A549 treated with GW870086 at 1 μM for 4 hours (cell line): ENCODE measurements at places on chromosomes 7 and 10. TPM values are rescaled to one million over a fixed set of nuclear protein-coding genes. Genes with fewer than 3 reads are reported as not detected.

The LIPM gene
- total RNA-seq: not detected in 5 replicates

The C10orf105 gene
- total RNA-seq: not detected in 5 replicates

The PNLIPRP1 gene
- not detected in 5 replicates for total RNA-seq

The REPIN1 gene
- total RNA-seq: 72.0 to 88.5 TPM (median 83.6 TPM) in 5 replicates

The OR2A7 gene
- not detected in 5 replicates for total RNA-seq

The FEZF1 gene
- total RNA-seq: not detected in 5 replicates

The MALRD1 gene
- total RNA-seq: not detected in 5 replicates

The NUTM2A gene
- 0.10 to 0.21 TPM (median 0.16 TPM) in 3 of 5 replicates, not detected in the others for total RNA-seq

The PNLIPRP3 gene
- total RNA-seq: not detected in 5 replicates

The EPHB4 gene
- 38.5 to 44.1 TPM (median 42.9 TPM) in 5 replicates for total RNA-seq

The BRI3 gene
- total RNA-seq: 99.6 to 203 TPM (median 162 TPM) in 5 replicates

The CHRM2 gene
- total RNA-seq: not detected in 5 replicates

The PPP3CB gene
- total RNA-seq: 14.4 to 18.8 TPM (median 16.5 TPM) in 5 replicates

The MINDY4 gene
- total RNA-seq: 2.0 to 2.9 TPM (median 2.3 TPM) in 5 replicates

The ANXA8 gene
- total RNA-seq: 30.3 to 42.6 TPM (median 35.9 TPM) in 5 replicates

The KLF14 gene
- 0.09 TPM in 1 of 5 replicates, not detected in the others for total RNA-seq
